ENCODE measurements at places on chromosomes 16 and 17. TPM values are rescaled to one million over a fixed set of nuclear protein-coding genes. Genes with fewer than 3 reads are reported as not detected.

DNA sequence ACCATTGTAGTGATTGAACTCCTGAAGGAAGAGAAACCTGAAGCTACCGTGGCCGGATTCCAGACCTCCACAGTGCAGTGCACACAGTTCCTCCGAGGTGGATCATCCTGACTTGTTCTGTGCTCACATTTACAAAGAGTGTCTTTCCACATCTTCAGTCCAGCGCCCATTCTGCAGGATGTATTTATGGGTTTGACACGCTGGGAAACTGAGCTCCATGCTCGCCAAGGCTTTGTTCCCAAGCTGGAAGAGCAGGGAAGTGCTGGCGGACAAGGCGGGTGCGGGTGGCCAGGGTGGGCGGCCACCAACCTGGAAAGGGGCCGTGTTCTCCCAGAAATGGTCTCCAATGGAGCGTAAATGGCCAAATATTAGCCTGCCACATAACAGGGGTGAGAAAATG is 227.9 kb downstream of the IRF8 start:
- DNase-seq = no peak

DNA sequence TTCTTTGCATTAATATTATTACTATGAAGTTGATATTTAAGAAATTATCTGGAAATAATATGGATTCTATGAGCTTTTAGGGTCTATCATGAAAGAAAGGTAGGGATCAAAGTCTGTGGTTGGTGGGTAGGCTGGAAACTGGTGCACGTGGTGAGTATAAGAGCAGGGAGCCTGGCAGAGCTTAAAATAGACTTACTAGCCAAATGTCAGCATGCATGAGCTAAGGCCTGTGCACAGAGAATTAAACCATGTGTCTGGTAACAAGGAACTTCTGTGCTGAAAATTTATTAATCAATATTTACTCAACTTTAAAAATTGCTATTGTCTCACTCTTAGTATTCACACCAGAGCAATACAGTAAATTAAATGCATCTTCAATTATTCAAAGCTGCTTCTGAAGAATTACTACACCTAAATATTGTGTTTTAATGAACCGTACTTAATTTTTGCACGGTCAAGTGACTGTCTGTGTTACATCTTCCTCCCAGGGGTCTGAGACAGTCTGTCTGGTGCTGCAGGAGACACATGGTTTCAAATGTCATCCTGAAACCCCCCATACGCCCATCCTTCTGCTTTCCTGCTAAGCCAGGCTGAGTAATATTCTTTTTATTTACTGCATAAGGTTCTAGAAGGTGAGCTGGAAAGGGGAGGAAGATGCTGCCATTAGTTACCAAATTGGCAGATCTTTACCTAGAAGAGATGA is 161.0 kb upstream of the NLRP1 start:
- peak; percentile 18 for DNase-seq

The CCL15 gene
- total RNA-seq = not detected

The CDRT4 gene
- 0.94 TPM for total RNA-seq

GRCh38 chr16:57146735-57147134 is 39.1 kb downstream of the PSME3IP1 start:
- DNase-seq = no peak

DNA sequence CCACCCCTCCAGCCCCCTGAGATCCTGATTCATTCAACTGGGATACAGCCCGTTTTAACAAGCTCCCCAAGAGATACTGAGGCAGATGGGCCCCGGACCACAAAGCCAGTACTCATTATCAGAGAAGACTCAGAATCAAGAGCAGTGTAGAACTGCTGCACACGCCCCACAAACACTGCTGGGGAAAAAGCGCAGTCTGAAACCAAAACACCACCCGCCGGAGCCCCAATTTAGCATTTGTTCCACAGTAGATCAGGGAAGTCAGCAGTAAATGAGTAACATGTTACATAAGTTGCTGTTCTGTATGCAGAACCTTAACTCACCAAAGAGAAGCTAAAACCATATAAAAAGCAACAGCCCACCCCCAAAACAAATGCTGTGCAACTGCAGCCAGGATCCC is 123.6 kb downstream of the CDYL2 start:
- no peak for DNase-seq

DNA sequence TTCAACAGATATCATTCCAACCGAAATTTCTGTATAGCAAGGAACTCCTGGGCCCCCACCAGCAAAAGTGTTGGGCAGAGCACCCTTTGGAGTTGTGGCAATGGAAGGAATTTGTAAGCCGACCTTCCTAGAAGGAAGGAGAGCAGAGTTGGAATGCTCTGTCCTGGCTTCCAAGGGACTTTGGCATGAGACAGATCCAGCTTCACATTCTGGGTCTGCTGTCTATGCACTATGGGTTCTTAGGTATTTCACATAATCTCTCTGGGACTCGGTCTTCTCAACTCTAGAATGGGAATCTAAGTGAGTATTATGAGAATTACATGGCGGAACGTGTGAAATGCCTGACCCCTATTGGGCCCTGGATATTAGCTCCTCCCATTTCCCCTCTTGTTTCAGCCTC is 63.2 kb upstream of the MARCHF10 start:
- DNase-seq = no peak
